ACHN (cell line): ENCODE measurements at places on chromosomes 11 and 22.

DNA sequence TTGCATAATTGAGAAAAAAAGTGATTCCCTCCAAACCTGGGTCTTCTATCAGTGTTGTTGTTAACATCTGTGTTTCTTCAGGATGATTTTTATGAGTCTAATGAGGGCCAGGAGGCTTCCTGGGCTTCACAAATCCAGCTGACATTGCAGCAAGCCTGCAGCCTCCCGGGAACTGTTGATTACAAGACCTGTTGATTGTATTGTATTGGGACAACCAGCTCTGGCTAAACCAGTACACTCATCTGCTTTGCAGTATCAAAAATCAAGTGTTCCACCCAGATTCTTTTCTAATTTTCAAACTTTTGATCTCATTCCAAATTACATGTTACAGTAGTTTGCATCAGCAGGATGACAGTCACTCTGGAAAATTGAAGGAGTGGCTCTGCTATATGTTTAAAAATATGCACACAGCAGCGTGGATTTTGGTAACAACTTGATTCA lies 16.1 kb upstream of the PRSS23 start:
- no peak for DNase-seq

DNA sequence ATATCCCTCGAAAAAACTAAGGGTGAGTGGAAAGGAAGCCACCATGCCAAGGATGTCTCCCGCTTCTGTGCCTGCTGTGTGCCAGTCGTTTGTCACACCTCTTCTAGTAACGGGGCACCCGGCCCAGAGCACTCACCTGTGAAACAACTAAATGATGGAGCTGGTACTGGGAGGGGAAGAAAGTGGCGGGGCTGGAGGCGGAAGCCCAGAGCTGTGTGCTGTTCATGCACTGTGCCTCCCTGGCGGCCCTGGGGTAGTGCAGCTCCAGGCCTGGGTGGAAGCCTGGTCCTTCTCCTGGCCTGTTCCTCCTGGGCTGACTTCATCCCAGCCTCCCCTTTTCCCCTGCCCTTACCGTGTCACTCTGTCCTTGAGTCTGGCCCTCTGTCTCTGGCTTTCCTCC lies 130.2 kb downstream of the CEP164 start:
- DNase-seq = no peak

DNA sequence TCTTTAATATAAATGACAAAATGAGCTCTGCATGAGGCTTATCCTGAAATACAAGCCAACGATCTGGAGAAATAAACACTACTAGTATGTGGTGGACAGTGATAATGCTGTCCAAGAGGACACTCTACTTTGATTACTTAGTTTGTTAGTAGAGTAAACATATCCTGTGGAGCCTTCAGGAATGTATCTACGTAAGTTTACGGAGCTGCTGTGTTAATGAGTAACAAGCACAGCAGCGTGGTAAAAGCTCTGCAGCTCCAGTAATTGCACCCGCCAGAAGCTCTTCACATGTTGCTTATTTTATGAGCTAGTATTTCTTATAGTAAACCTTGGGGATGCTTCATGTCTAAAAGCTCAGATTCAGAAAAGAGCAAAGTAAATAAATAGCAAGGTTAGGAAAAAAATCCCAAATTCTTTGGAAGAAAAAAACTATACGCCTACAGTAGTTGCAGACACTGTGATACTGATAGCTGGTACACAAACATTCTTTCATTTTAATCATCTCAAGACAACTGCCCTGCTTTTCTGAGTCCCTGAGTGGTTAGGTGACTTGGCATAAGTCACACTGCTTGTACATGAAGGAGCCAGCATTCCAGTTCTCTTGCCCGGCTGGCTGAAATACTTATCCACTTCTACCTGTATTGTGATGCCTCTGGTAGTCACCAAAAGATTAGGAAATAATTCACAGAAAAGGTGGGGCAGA lies 32.7 kb upstream of the CCDC34 start:
- peak; percentile 80 for DNase-seq

DNA sequence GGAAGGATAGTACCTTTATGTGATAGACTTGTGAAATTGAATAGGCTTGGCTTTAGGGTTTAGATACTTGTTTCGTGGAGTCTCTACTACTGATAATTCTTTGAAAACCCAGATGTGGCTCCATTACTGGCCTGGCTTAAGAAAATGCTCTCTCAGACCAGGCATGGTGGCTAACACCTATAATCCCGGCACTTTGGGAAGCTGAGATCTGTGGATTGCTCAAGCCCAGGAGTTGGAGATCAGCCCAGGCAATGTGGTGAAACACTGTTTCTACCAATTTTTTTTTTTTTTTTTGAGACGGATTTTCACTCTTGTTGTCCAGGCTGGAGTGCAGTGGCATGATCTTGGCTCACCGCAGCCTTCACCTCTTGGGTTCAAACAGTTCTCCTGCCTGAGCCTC lies 40.9 kb downstream of the ATG13 start:
- DNase-seq = no peak

DNA sequence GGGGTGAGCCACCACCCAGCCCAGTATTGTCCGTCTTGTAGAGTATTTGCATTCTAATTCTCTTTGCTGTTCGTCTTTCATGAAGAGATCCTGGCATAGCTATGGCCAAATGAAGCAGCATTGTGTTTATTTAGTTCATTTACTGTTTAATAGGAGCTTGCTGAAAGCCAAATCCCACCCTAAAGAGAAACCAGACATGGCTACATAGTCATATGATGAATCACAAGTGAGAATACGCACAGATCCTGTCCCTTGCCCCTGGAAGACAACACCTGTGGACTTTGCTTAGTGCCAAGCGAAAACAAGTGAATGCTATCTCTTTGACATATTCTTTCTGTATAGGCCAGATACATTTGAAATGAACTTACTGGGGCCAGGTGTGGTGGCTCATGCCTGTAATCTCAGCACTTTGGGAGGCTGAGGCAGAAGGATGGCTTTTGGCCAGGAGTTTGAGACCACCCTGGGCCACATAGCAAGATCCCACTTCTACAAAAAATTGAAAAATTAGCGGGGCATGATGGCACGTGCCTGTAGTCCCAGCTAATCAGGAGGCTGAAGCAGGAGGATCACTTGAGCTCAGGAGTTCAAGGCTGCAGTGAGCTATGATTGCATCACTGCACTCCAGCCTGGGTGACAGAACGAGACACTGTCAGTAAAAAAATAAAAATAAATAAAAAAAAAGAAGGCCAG lies 5.1 kb upstream of the ARFGAP3 start:
- no peak for DNase-seq

GRCh38 chr22:31127181-31127772 lies 4.5 kb downstream of the INPP5J start:
- DNase-seq = no peak

DNA sequence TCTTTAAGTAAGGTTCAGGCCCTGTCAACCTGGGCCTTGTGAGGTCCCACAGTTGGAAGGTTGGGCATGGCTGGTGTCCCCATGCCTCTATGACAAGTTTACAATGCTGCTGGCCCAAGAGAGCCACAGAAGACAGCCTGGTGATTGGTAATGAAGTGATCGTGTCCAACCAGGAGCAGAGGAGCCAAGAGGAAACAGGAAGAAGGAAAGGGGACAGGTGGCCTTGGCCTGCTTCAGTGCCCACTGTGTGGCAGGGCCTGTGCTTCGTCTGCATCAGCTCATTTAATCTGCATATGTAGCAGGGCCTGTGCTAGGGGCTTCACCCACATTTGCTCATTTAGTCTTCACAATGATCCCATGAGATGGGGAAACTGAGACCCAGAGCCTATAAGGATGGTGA lies 42.1 kb upstream of the CSNK2A3 start:
- DNase-seq = no peak

DNA sequence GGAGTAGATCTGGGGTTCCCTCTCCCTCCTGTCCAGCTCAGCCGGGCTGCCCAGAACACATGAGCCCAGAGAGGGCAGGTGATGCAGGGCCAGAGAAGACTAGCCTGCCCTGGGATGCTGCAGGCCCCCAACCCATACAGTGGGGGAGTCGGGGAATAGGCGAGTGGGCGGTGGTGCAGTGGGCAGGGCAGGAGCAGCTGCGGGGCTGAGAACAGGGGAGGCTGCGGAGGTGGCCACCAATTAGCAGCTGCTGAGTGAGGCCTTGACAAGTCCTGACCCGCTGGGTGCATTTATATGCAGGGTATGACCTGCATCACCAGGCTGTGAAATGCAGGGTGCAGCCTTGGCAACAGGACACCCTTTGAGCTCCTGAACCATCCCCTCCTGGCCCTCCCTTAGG lies 43.1 kb downstream of the NFAM1 start:
- no peak for DNase-seq

- DNase-seq = no peak
These were observed 234.8 kb downstream of the GRIK4 start for GRCh38 chr11:120746376-120746775.

DNA sequence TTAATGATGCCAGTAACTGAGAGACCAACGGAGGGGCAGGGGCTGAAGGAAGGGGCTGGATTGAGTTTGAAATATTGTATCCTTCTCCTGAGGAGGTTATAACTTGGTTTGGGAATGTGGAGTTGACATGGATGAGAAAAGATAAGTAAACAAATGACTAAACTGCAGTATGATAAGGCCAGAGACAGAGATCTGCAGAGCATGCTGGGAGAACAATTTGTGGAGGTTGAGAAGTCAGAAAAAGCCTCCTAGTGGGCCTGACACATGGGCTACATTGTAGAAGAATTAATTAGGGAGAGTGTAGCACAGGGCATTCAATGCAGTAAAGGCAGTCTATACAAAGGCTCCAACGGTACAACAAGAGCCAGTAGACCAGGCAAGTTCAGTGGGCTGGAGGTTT lies 55.9 kb downstream of the SPON1 start:
- no peak for DNase-seq

GRCh38 chr22:23248583-23248982 lies 68.3 kb downstream of the BCR start:
- no peak for DNase-seq
